T-helper 2 cell (primary cell): ENCODE measurements at places on chromosomes 4 and X.

DNA sequence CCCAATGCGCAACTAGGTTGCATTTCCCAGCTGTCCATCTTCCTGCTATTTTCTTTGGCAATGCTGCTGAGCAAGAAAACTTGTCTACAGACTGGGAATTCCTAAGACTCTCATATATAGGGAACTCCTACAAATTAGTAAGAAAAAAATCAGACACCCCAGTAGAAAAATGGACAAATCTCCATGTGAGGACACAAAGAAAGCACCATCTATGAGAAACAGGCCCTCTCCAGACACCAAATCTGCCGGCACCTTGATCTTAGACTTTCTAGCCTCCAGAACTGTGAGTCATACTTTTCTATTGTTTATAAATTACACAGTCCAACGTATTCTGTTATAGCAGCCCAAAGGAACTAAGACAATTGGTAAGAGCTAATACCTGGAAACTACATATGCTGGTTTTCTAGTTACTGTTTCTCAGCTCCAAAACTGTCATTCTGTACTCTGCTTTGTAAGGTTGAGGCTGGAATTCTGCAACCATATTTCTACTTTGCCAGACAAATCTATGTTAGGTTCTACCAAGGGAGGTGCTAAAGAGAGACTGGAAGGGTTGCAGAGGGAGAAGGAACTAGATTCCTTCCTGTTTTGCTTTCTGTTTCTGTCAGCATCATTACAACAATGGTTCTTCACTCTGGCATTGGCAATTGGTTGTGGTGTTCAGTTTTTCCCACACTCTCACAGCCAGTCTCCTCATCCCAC is 35.7 kb upstream of the FAM241A start:
- DNase-seq, result no peak

DNA sequence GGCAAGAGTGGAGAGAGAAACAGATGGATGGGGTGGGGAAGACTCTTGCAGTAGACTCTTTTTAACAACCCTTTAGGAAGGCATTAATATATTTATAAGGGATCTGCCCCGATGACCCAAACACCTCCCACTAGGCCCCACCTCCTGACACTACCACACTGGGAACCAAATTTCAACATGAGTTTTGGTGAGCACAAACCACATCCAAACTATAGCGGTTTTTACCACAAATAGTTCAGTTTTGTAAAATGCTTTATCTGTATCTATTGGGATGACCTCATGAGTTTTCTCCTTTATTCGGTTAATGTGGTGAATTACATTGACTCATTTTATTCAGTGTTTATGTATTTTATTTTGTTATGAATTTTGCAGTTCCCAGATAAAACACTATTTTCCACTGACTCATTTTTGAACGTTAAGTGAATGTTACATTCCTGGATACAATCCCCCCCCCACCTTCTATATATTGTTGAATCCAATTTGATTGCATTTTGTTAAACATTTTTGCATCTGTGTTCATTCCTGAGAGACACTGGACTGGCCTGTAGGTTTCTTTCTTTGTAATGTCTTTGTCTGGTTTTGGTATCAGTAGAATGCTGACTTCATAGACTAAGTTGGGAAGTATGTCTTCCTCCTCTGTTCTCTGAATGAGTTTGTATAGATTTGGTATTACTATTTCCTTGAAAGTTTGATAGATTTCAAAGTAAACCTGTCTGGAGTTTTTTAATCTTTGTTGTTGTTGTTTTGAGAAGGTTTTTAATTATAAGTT is 13.9 kb upstream of the CPLX1 start:
- DNase-seq, result no peak

GRCh38 chr4:47642985-47643760 is 158.1 kb downstream of the ATP10D start:
- DNase-seq, result no peak

DNA sequence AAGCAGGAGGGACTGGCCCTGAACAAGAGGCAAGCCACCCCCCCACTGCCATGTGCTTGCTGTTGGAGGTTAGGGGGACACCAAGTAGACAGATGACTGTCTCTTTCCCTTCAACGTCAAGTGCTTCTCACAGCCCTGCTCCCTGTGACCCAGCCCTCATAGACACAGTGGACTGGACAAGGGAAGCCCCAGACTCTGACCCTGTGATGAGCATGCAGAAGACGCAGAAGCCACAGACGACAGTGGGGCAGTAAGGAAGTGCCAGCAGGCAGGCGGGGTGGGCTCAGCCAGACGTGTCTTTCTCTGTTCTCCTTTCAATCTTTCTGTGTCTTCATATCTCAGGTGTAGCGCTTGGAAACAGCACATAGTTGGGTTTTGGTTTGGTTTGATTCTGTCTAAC is 2.4 kb upstream of the L1CAM start:
- DNase-seq, result no peak

DNA sequence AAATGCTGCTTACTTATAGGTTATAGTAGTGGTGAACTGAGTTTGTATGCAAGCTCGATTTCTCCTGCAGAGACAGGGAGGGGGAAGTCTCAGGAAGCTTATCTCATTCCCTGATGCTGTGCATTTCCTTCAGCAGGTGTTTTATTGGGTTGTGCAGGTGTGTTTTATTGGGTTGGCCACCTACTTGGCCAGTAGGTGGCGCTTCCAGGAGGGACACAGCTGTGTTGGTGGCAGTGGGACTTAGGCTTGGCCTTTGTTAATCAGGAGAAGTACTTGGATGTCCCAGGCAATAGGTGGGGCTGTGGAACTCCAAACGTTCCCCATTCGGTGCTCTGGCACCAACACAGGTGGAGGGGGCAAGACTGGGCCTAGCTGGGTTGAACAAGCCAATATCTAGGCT is 196.0 kb upstream of the DCAF8L1 start:
- no peak for DNase-seq

DNA sequence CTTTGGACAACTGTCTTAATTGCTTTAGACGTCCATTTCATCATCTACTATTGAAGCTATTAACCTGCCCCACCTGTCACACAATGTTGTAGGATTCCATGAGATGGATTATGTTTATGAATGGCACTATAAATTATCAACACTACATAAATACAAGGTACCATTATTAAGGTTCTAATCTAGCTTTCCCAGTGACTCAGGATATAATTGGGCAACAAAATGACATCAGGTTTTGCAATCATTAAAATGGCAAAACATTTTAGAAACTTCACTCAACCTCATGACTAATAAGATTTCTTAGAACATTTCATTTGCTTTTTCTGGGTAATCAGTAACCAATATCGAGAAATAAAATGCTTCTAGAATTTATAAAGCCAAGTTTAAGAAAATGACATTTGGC is 9.2 kb downstream of the HOPX start:
- no peak for DNase-seq

DNA sequence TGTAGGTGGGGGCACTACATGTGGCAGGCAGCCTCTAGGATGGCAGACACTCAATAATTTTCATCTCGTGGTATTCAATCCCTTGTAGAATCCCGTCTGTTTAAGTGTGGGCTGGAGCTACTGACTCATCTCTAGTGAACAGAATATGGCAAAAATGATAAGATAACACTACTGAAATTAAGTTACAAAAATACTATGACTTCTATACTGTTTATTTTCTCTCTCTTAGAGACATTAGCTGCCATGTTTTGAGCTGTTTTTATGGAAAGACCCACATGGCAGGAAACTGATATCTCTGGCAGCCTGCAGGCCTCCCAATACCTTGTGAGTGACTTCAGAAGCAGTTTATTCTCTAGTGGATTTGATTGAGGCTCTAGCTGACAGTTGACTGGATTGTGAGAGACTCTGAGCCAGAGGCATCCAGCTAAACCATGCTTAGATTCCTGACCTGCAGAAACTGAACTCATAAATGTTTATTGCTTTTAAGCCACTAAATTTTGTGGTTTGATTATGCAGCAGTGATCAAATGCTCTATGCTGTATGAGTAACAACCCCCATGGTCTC is 298.8 kb upstream of the CTSO start:
- no peak for DNase-seq

DNA sequence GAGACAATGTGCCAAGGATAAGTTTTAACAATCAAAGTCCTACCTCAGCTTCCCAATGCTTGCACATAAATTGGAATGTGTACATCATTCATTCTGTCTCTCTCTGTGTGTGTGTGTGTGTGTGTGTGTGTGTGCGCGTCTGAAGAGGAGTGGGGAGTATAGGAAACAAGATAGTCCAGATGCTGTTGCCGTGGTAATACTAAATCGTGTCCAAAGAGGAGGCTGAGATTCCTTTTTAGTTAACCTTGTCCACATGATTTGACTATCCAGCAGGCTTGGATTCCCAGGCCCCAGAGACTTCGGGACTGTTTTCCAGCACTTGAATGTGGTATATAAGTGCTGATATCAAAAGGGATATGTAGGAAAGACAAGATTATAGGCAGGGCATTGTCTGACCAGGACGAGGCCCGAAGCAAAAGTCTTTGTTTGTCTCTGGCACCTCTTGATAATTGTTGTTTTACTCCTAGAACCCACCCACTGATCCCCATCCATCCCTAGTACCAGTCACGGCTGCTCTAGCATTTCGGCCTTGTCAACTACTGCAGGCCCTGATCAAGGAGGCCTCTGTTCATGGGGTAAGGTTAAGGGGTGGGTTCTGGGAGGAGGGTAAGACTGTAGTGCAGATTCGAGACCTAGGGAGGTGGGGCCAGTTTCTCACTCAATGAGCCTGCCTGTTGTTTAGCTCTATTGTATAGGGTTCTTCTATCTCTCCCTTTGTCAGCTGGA is 3.9 kb downstream of the PLP1 start:
- no peak for DNase-seq

DNA sequence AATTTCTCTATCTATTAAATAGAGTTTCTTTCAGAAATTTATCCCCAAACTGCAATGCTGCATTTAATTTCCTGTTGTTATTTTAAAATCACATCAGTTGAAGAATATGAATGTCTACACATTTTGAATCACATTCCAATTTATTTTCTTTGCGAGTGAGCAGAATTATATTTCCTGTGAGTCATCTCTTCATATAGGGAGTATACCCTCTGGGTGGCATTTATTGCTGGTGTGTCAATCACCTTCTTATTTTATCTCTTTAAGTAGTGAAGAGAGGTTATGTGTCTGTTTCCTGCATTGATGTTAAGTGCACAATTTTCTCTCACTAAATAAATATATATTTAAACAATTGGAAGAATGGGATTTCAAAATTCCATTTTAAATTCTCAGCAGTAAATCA is 511.0 kb upstream of the ATOH1 start:
- DNase-seq, result no peak

- DNase-seq, result no peak
Measured at GRCh38 chr4:110159541-110159940, 38.9 kb downstream of the ELOVL6 start.

DNA sequence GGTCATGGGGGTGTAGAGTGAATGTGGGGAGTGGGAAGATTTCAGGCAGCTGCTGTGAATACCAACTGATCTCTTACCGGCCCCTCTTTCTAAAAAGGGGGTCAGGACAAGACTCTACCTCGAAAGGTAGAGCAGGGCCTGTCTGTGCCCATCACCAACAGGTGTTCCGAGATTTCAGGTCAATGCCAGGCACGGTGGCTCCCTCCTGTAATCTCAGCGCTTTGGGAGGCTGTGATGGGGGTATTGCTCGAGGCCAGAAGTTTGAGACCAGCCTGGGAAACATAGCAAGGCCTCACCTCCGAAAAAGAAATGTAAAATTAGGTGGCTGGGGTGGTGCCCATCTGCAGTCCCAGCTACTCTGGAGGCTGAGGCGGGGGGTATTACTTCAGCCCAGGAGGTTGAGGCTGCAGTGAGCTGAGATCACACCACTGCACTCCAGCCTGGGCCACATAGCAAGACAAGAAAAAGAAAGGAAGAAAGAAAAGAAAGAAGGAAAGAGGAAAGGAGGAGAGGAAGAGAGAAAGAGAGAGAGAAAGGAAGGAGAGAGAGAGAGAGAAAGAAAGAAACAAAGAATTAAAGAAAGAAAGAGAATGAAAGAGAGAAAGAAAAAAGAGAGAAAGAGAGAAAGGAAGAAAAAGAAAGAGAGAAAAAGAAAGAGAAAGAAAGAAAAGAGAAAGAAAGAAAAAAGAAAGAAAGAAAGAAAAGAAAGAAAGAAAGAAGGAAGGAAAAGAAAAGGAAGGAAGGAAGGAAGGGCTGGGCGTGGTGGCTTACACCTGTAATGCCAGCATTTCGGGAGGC is 50.1 kb downstream of the CRLF2 start:
- no peak for DNase-seq
